Ascending aorta (tissue), 2 donors: ENCODE measurements at places on chromosomes 4 and X.

DNA sequence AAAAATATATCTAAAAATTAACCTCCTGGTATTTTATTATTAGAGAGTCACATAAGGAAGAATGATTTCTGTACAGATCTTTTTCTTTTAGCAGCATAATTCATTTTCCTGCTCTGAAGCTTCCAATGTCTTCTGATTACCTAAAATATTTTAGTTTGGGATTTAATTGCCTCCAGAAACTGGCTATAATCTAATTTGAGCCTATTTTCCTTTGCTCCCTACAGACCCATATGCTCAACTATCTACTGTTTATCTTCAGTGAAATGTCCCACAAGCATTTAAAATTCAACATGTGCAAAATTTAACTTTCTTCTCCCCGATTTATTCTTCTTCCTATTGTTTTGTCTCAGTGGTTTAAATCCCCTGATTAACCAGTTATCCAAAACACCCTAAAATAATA, 29.1 kb downstream of the NPY2R start:
- no peak for DNase-seq

- DNase-seq, result no peak
These were observed 93.1 kb downstream of the SLC39A8 start for GRCh38 chr4:102252171-102252570.

DNA sequence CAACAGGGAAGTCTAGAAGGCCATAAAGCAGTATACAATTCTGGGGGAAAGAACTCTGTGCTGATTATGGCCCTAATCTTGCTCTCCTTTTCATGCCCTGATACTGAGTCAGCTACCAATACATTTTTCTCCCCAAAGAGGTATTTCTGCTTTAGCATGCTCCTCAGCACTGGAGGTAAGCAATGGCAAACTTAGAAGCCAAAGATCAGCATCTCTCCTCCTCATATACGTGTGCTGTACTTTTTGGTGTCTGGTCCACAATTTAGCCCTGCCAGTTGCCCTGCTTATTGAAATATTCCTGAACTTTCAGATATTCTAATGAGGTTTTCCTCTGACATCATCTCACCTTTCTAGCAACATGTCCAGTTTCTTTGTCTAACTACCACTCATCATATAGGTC, 226.2 kb downstream of the FSTL5 start:
- no peak for DNase-seq

- no peak for DNase-seq
These were observed 77.4 kb downstream of the MGST2 start for GRCh38 chr4:139743027-139743426.

DNA sequence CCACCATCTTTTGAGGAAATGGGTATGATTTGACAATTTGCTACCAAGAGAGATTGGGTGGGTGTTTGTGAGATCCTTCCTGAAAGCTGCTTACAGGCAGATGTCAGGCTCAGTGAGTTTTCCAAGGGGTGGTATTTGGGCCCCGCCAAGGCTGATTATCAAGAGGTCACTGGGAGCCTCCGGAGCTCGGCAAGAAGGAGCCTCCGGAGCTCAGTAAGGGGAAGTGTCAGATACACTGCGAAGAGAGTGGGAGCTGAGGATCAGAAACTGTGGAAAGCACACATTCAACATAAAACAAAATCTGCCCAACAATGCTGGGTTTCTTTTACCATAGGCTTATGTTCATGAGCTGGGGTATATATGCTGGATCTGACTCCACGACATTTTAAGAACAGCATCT, 714 bp downstream of the RTL3 start:
- DNase-seq, result no peak

DNA sequence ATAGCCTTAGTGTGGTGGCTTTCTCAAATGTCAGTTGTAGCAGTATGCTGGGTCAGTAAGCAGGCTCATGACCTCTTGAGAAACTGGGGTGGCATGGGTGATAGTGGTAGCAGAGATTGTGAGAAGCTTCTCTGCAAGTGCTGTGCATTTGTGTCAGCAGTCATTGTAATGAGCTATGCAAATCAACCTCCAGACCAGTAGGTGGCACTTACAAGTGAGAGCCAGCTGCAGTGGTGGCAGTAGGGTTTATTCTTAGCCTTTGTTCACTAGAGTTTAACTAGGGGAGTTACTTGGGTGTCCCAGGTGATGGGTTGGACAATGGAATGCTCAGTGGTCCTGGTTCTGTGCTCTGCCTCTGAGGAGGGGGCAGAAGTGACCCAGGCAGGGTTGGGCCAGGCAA, 818.7 kb downstream of the PCDH7 start:
- no peak for DNase-seq

DNA sequence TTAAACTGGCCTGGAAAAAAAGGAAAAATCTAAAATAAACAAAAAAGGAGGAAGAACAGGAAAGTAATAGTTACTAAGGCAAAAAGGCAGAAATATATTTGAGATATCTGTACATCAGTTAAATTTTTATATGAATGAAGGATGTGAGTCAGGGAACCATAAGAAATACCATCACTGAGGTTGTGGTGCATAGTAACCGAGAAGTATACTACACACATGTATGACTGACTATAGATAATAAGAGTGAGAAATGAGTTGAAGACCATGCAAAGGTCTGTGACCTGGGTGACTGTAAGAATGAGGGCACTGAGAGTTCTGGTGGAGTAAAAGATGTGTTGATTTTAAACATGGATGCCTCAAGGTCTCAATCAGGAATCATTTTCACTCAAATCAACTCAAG, 220.6 kb upstream of the FAM241A start:
- no peak for DNase-seq
